MCF 10A (cell line): ENCODE measurements at places on chromosomes 11 and 22.

DNA sequence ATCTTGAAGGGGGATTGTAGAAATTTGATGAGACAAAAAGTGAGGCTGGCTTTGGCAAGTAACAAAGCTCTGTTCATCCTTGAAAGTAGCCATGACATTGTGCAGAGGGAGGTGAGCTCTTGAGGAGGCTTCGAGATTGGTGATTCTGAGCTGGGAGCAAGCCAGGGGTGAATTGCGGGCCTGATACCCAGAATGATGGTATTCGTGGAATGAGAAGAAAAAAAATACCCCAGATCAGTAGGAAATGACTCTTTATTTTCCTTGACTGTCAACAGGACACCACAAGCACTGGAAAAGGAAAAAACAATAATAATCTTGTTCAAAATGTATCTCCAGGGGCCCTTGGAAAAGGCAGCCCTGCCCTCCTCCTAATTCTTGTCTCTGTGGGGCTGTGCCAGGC lies 62.7 kb downstream of the TSPAN18 start:
- H3K27ac ChIP-seq = no peak overlapping the region
- peaks cover 38% of the 10 kb centered on the region for H3K27me3 ChIP-seq
- no peak overlapping the region for H3K4me3 ChIP-seq
- no peak for DNase-seq

- no peaks in the 10 kb centered on the region for H3K36me3 ChIP-seq
- no peaks in the 10 kb centered on the region for H3K27me3 ChIP-seq
- peaks cover 21% of the 10 kb centered on the region for H3K4me1 ChIP-seq
- peak; percentile 97 for DNase-seq
- H3K4me3 ChIP-seq = peak within 1 kb of the TSS; percentile 92
Observed at GRCh38 chr11:63681321-63682065, at the start of gene RTN3. TSS of gene RTN3 (plus strand) at chr11:63681500. CDS start at chr11:63681637, 137 bp downstream.

GRCh38 chr11:69142895-69143294 lies 12.8 kb upstream of the SMIM38 start:
- peaks cover 40% of the 10 kb centered on the region for H3K4me1 ChIP-seq
- no peak overlapping the region for H3K27ac ChIP-seq
- H3K27me3 ChIP-seq = no peaks in the 10 kb centered on the region
- no peaks in the 10 kb centered on the region for H3K36me3 ChIP-seq
- H3K4me3 ChIP-seq = no peak overlapping the region
- DNase-seq = no peak

GRCh38 chr22:19933341-19934241 lies 8.0 kb upstream of the COMT start:
- no peak overlapping the region for H3K4me3 ChIP-seq
- no peak overlapping the region for H3K27ac ChIP-seq
- H3K27me3 ChIP-seq = no peaks in the 10 kb centered on the region
- peaks cover 23% of the 10 kb centered on the region for H3K36me3 ChIP-seq
- H3K4me1 ChIP-seq = no peaks in the 10 kb centered on the region
- no peak for DNase-seq

- H3K27ac ChIP-seq = no peak overlapping the region
- no peaks in the 10 kb centered on the region for H3K36me3 ChIP-seq
- no peaks in the 10 kb centered on the region for H3K4me1 ChIP-seq
- DNase-seq = no peak
Observed at GRCh38 chr11:125132596-125132995, 21.2 kb upstream of the TMEM218 start.

- DNase-seq = peak; percentile 50
- no peaks in the 10 kb centered on the region for H3K27me3 ChIP-seq
- H3K27ac ChIP-seq = peak overlapping the region; percentile 93
- peak overlapping the region; percentile 99 for H3K4me3 ChIP-seq
- H3K36me3 ChIP-seq = peaks cover 18% of the 10 kb centered on the region
- peaks cover 8% of the 10 kb centered on the region for H3K4me1 ChIP-seq
Observed at GRCh38 chr11:64809781-64810241, 540 bp downstream of the MEN1 start.

DNA sequence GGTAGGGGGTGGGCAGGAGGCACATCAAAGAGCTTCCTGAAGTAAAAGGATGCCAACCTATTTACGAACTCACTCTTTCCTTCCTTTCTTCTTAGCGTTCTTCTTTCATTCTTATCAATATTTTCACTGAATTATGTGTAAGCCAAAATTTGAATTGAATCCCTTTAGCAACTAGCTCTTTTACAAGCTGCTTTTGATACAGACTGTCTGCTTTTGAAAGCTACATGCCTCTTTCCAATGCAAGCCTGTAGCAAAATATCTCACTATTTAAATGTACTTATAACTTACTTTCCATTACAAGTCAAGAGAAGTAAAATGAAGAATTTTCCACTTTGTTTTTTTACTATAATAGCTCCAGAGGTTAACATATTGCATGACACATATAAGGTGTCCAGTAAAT lies 186.6 kb downstream of the NXPE2 start:
- no peak for DNase-seq
- H3K27me3 ChIP-seq = peaks cover 13% of the 10 kb centered on the region
- no peak overlapping the region for H3K27ac ChIP-seq

DNA sequence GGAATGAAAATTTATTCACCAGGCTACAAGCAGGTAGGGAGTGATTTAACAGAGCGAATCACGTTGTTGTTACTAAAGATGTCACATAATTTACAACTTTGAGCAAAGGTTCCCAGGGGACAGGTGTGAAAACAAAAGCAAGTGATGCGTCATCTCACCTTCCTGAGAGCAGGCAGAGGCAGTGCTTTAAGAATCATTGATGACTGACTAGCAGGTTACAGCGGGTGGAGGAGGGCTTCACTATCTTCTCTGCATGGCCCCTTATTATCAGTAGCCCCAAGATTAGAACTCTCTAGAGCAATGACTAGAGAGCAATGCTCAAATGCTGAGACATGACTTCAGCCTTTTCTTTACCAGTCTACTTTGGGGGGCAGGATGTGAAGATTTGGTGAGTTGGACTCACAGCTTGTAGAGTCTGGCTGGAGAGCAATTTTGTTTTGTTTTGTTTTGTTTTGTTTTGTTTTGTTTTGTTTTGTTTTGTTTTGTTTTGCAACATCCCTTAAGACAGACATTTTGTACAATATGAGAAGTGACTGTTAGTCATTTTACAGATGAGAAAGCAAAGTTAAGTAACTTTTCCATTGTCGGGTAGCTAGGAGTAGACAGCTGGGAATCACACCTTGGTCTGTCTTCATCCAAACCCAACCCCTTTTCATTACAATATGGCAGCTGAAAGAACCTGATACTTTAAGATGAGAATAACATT lies 84.8 kb downstream of the SLC1A2 start:
- H3K4me3 ChIP-seq = no peak overlapping the region
- no peaks in the 10 kb centered on the region for H3K27me3 ChIP-seq
- DNase-seq = peak; percentile 54
- no peaks in the 10 kb centered on the region for H3K36me3 ChIP-seq
- H3K4me1 ChIP-seq = peaks cover 23% of the 10 kb centered on the region
- H3K27ac ChIP-seq = peak overlapping the region; percentile 44

- no peak overlapping the region for H3K27ac ChIP-seq
- H3K4me1 ChIP-seq = no peaks in the 10 kb centered on the region
- H3K27me3 ChIP-seq = no peaks in the 10 kb centered on the region
- H3K36me3 ChIP-seq = peaks cover 64% of the 10 kb centered on the region
- H3K4me3 ChIP-seq = no peak overlapping the region
Observed at GRCh38 chr11:70281156-70281609, 10.7 kb downstream of the PPFIA1 start.

- H3K36me3 ChIP-seq = peaks cover 100% of the 10 kb centered on the region
- H3K4me3 ChIP-seq = no peak overlapping the region
- no peak overlapping the region for H3K27ac ChIP-seq
- H3K4me1 ChIP-seq = peaks cover 34% of the 10 kb centered on the region
Observed at GRCh38 chr11:72012091-72012630, 13.5 kb downstream of the IL18BP start.

DNA sequence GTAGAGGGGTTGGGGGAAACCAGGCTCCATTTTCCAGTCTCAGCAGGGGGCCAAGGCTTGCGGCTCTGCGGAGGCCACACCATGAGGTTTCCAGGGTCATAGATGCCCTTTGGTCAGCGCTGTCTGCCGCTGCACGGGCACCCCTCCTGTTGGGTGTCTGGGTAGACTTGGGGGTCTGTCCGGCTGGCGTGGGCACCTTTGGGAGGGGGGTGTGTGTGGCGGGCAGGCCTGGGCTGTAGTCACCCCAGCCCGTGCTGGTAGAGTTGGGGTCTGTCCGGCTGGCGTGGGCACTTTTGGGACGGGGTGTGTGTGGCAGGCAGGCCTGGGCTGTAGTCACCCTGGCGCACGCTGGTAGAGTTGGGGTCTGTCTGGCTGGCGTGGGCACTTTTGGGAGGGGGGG lies 18.6 kb downstream of the LSP1 start:
- H3K4me3 ChIP-seq = no peak overlapping the region
- no peaks in the 10 kb centered on the region for H3K27me3 ChIP-seq
- H3K4me1 ChIP-seq = peaks cover 21% of the 10 kb centered on the region
- H3K36me3 ChIP-seq = no peaks in the 10 kb centered on the region
- H3K27ac ChIP-seq = no peak overlapping the region

DNA sequence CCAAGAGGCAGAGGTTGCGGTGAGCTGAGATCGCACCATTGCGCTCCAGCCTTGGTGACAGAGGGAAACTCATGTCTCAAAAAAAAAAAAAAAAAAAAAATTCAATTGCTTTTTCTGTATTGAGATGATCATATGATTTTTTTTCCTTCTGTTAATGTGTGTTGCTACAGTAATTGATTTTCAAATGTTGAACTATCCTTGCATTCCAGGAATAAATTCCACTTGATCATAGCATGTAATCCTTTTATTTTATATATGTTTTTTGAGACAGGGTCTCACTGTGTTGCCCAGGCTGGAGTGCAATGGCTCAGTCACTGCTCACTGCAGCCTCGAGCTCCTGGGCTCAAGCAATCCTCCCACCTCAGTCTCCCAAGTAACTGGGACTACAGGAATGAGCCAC lies 33.3 kb downstream of the MOV10L1 start:
- H3K4me1 ChIP-seq = no peaks in the 10 kb centered on the region
- no peak overlapping the region for H3K27ac ChIP-seq
- peaks cover 25% of the 10 kb centered on the region for H3K27me3 ChIP-seq
- DNase-seq = no peak
- no peak overlapping the region for H3K4me3 ChIP-seq
- H3K36me3 ChIP-seq = no peaks in the 10 kb centered on the region

- no peak overlapping the region for H3K27ac ChIP-seq
- H3K27me3 ChIP-seq = no peaks in the 10 kb centered on the region
- no peaks in the 10 kb centered on the region for H3K36me3 ChIP-seq
- H3K4me1 ChIP-seq = no peaks in the 10 kb centered on the region
Observed at GRCh38 chr11:94924612-94925011, 48.7 kb downstream of the CWC15 start.

DNA sequence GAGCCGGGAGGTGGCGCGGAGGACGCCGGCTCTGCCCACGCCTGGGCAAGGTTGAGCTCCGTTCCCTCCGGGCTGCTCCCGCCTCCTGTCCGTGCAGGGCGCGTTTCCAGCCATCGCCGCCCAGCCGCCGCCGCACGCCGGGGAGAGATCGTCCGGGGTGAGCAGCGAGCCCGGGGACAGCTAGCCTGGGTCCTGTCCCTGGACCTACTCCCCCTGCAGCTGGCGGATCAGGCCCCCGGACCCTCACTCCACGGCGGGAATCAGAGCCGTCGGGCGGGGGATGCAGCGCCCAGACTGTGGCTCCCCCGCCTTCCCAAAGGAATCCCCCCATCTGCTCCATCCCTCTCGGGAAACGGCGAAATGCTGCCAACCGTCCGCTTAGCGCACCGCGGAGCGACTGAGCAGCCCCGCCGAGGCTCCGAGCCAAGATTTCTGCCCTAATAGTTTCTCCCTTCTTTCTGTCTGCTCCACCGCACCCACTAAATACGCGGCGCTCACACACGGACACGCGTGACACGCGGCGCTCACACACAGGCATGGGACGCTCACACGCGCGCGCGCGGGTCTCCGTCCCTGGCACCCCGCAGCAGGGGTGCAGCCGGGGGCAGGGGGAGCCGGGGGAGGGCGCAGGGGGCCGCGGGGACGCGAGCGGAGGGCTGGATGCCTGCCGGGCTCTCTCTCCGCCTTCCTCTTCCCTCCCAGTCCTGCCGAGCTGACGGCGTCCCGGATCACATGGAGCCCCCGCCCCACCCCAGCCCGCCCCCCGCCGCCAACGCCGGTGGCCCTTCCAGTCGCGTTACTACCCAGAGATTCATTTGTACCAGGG lies at the start of gene KCNJ5:
Gene KCNJ5 (plus strand): TSS at position 814 of the 826 bp plus-strand sequence. CDS start 19,918 bp downstream, outside the sequence.
- peak; percentile 47 for DNase-seq
- H3K27me3 ChIP-seq = no peaks in the 10 kb centered on the region
- H3K4me3 ChIP-seq = peak within 1 kb of the TSS; percentile 57
- H3K27ac ChIP-seq = no peak within 1 kb of the TSS

DNA sequence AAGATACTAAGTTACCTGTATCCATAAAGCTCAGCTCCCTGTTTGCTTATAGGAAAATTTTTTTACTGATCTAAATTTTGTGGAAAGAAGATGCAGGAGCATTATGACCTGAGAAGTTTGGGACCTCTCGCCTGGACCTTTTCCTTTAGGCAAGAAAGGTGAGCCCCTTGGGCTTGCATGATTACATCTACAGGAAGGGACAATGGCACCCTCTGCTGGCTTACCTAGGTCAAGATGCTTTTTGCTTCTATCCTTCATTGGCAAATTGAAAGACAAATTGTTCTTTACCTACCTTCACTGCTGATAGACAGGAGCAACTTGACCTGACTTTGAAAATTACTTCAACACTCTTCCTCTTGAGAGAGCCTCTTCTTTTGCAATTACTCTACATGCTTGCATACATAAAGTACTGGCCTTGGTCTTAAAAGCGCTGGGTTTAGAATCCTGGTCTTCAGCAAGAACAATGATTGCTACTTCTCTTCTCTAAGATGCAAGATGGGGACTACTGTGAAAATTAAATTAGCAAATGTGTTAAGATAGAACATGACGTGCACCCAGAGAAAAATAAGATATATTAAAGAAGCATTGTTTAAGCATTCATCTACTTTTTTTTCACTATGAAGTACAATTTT lies 147.2 kb downstream of the TRPC6 start:
- DNase-seq = peak; percentile 68
- H3K4me3 ChIP-seq = no peak overlapping the region
- H3K4me1 ChIP-seq = peaks cover 15% of the 10 kb centered on the region
- no peaks in the 10 kb centered on the region for H3K27me3 ChIP-seq
- H3K27ac ChIP-seq = no peak overlapping the region
- H3K36me3 ChIP-seq = no peaks in the 10 kb centered on the region

- no peak for DNase-seq
- H3K4me1 ChIP-seq = peaks cover 4% of the 10 kb centered on the region
- H3K36me3 ChIP-seq = peaks cover 6% of the 10 kb centered on the region
- H3K4me3 ChIP-seq = no peak overlapping the region
- no peaks in the 10 kb centered on the region for H3K27me3 ChIP-seq
- no peak overlapping the region for H3K27ac ChIP-seq
Observed at GRCh38 chr11:47986219-47986618, 5.9 kb downstream of the PTPRJ start.
